ENCODE measurements at places on chromosomes 3 and 15.

DNA sequence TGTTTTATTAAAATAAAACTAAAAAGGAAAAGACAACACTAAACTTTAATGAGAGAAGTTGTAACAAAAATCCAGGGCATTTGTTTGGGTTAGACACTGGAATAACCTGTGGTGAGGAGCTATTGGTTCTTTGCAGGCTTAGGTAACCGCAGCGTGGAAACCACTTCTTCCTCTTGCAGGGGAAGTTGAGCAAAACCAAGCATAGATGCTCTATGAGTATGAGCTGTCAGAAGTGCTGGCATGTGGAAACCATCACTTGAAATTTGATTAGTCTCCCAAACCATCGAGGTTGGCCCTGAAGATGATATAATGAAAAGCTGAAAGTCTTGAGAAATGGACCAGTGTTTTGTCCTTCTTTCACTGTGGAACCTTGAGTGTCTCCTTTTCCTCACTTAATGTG is 127.1 kb upstream of the RBMS3 start:
- DNase-seq: no peak

GRCh38 chr3:105523501-105523900 is 156.8 kb downstream of the ALCAM start:
- DNase-seq: no peak

GRCh38 chr3:5663601-5664000 is 476.1 kb downstream of the EDEM1 start:
- DNase-seq: no peak

GRCh38 chr3:64449026-64449425 is 223.8 kb upstream of the PRICKLE2 start:
- no peak for DNase-seq

GRCh38 chr3:153658136-153658535 is 463.1 kb upstream of the ARHGEF26 start:
- no peak for DNase-seq

DNA sequence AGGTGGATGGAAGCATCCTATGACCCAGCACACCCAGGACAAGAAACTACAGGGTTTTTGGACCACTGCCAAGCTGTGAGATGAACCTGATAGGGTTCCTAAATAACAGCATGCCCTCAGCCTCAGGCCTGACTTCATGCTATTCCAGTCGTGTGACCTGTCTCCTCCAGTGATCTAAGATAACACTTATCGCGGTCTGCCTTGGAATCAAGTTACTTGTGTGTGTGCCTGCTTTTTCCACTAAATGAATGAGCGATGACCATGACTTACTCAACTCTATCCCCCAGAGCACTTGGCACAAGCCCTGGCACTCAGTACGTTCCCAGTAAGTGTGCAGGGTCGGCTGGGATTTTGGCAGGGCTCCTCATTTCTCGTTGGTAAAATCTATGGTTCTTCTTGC is 172.7 kb upstream of the TP63 start:
- no peak for DNase-seq

- no peak for DNase-seq
These were observed 107.2 kb downstream of the NSMCE3 start for GRCh38 chr15:29162411-29162810.

GRCh38 chr3:166957121-166957520 is 423.0 kb downstream of the ZBBX start:
- DNase-seq: no peak

DNA sequence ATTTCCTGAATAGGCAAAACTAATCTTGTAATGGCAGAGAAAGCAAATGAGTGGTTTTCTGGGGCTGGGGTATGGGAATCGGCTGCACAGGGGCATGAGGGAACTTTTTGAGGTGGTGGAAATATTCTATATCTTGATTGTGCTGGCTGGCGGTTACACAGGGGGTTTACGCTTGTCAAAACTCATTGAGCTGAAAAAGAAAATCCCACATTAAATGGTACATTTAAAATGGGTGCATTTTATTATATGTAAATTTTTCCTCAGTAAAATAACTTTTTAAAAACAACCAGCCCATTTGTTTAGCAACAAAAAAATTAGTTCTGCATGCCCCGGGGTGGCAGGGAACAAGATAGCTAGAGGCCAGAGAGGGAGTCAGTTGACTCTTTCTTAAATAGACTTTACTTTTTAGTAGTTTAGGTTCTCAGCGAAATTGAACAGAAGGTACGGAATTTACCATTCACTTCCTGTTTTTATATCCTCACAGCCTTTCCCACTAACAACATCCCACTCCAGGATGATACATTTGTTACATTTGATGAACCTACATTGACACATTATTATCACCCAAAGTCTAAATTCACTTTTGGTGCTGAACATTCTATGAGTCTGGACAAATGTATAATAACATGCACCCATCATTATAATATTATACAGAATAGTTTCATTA is 41.2 kb upstream of the BCL2A1 start:
- DNase-seq: no peak

- no peak for DNase-seq
These were observed 10.8 kb upstream of the TSEN2 start for GRCh38 chr3:12473511-12473910.

GRCh38 chr15:58066042-58066867 is 744 bp upstream of the ALDH1A2 start:
- peak; percentile 64 for DNase-seq

DNA sequence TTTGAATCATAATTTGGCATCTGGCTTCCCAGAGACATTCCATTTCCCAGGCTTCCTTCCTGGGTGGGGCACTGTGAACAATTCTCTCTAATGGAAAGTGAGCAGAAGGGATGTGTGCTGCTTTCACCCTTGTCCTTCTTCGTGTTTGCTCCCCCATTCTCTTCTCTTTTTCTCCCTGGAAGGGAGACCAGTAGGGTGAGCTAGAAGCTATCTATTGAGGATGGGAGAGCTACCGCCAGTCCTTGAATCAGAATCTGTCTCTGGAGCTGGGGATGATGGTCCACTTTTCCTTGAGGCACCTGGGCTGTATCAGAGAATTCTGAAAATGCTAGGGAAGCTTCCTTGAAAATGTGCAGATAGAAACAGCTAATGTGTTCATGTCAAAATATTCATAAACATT is 453.9 kb downstream of the WDR72 start:
- no peak for DNase-seq

DNA sequence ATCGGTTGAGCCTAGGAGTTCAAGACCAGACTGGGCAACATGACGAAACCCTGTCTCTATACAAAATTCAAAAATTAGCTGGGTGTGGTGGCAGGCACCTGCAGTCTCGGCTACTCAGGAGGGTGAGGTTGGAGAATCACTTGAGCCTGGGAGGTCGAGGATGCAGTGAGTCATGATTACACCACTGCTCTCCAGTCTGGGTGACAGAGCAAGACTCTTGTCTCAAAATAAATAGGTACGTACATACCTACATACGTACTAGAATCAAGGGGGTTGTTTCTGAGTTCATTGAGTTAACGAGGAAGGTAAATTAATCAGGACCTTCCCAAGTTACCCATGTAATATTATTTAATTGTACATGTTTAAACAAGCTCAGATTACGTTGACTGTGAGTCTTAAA is 97.5 kb downstream of the CHL1 start:
- no peak for DNase-seq

- no peak for DNase-seq
These were observed 7.5 kb downstream of the EXOSC7 start for GRCh38 chr3:44983484-44983941.

GRCh38 chr15:50496692-50497091 is 49.8 kb downstream of the USP50 start:
- DNase-seq: no peak

GRCh38 chr3:137854533-137855261 is 90.6 kb downstream of the SOX14 start:
- DNase-seq: no peak

- no peak for DNase-seq
These were observed 45.5 kb downstream of the SUCNR1 start for GRCh38 chr3:151919030-151919328.

DNA sequence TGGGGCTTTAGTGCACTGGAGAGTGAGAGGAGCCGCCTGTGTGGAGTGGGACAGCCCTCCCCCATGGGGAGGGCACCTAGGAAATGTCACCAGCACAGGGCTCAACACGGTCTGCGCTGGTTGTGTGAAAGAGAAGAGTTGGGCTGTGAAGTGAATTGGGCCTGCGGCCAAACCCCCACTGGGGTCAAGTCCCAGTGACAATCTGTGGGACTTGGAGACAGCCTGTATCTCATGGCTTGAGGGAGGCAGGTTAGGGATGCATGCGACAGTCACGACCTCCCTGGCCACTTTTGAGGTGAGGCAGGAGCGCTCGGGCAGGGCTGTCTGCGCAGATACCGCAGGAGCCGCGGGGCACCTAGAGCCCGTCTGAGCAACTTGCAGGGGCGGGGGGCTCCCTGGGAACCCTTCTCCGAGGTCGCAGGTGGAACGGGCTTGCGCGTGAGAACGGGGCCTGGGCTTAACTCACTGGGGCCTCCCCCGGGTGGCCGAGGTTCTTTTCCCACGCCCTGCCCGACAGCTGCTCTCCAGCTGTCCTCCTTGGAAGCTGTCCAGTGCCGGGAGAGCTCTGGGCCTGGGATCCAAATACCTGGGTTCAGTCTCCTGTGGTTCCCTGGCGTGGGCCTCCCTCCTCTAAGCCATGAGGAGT is 77.4 kb downstream of the SNRK start:
- no peak for DNase-seq

GRCh38 chr15:24076090-24076784 is 389.1 kb upstream of the NDN start:
- DNase-seq: no peak

GRCh38 chr3:126291537-126291936 is 65.7 kb downstream of the KLF15 start:
- DNase-seq: no peak

- no peak for DNase-seq
These were observed 120.7 kb upstream of the MRPL3 start for GRCh38 chr3:131623431-131623830.

GRCh38 chr3:58006661-58007060 is 1.6 kb upstream of the FLNB start:
- DNase-seq: no peak

DNA sequence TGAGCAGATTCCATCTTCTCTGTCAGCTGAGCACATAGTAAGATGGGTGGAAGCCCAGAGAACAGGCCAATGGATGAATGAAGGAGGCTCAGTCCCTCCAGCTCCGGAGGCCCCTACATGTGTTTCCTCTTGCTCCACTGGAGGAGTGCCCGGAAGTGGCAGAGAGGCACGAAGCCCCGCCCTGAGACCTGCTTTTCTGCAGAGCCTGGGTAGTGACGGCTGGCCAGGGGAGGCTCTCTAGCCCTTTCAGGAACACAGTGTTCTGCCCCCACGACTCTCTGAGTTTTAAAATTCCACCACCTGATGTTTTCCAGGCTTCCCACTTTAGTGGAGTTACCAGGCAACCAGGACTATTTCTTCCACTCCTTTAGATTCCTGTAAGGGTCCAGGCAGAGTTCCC is 149.4 kb upstream of the SLC6A11 start:
- no peak for DNase-seq

- no peak for DNase-seq
These were observed 225.6 kb upstream of the ROPN1 start for GRCh38 chr3:124217542-124217941.

DNA sequence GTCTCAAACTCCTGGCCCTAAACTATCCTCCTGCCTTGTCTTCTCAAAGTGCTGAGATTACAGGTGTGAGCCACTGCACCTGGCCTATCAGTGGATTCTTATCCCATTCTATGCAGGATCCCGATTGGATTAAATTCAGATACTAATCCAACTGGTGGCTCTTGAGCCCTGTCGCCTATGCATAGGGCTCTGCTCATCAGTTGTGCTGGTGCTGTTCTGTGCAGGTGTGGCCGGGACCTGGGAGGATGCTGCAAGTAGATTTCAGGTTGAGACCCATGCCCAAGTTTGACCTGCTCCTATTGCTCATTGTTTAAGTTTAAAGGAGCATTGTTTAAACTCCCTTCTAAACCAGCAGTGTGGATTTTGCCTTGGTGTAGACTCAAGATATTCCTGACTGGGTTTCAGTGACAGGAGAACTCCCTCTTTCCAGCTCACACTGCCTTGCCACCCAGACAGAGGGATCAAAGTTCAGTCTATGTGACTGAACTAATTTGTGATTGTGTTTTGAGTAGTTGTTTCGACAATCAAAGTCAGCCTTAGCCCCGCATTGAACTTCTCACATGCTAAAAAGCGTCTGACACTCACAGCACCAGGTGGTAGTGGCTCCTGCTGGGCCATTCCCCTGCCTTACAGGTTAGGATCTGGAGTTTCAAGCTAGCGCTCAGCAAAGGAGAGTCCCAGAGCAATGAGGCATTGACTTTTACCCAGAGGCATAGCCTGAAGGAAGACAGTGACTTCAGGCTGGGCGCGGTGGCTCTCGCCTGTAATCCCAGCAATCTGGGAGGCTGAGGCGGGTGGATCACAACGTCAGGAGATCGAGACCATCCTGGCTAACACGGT is 45.0 kb upstream of the PIK3CB start:
- no peak for DNase-seq

- DNase-seq: no peak
These were observed 220.0 kb downstream of the ADAMTSL3 start for GRCh38 chr15:83873966-83874365.

DNA sequence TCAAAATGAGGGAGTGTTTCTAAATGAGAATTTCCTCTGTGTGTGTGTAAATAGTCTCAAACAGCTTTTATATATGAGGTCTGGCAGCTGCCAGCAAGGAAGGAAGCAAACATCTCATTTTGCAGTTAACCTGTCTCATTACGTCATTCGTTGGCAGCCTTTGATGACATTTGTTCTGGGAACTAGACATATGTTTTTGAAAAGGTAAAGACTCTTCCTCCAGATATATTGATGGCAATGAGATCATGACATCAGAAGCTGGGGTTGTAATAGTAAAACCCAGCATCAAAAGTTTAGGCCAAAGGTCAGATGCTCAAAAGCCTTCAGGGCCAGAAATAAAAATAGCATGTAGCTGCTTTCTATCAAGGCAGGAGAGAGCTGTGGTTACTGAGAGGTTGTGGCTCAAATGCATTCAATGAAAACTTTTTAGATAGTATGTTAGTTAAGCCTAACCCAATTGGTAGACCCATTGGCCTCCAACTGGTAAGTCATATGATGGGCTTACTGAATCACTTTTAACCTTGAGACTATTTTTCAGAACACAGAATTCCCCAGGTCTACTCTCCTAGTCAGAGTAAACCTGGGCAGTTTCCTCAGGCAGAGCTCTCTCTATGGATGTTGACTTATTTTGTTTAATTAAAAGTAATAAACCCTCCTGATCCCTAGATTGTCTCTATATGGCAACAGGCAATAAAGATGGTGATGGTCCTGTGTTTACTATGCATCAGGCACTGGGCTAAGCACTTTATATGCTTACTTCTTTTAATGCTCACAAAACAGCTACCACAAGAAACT is 386.5 kb upstream of the CFAP20DC start:
- DNase-seq: no peak

DNA sequence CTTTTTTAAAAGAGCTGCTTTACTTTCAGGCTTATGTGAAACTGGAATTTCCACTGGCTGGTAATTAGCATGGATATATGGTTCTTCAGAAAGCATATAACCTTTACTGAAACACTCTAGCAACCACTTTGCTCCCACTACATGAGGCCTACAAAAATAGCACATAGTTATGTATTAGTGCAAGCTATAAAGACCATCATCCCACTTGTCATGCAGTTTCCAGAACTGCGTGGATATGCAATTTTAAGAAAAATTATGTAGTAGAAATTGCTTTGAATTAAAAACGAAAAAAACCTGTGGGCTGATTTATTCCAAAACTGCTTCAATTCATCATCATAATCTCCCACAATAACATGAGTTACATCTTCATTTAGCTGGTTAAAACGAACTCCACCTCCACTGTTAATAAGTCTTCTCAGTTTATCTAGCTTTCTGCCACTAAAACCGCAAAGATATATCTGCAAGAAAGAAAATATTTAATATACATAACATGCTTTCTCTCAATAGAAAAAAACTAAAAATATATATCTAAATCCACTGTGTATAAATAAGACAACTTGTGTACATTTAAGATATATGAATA is 12.2 kb downstream of the TOPBP1 start:
- no peak for DNase-seq
